Activated T-helper 2 cell treated with anti-CD3 and anti-CD28 coated beads, Interferon-gamma antibody, Interleukin-2, Interleukin-4, amounts not matched to agents 10 μg/mL and 5 μg/mL and 100 μg/mL, durations not matched to agents 14 hours and 24 hours and 36 hours (primary cell): ENCODE measurements at places on chromosomes 5 and 9. TPM values are rescaled to one million over a fixed set of nuclear protein-coding genes. Genes with fewer than 3 reads are reported as not detected.

- DNase-seq = no peak
Observed at GRCh38 chr9:104108315-104108714, 14.2 kb downstream of the SMC2 start.

GRCh38 chr5:90902651-90903386, 344.2 kb downstream of the ADGRV1 start:
- DNase-seq = no peak

DNA sequence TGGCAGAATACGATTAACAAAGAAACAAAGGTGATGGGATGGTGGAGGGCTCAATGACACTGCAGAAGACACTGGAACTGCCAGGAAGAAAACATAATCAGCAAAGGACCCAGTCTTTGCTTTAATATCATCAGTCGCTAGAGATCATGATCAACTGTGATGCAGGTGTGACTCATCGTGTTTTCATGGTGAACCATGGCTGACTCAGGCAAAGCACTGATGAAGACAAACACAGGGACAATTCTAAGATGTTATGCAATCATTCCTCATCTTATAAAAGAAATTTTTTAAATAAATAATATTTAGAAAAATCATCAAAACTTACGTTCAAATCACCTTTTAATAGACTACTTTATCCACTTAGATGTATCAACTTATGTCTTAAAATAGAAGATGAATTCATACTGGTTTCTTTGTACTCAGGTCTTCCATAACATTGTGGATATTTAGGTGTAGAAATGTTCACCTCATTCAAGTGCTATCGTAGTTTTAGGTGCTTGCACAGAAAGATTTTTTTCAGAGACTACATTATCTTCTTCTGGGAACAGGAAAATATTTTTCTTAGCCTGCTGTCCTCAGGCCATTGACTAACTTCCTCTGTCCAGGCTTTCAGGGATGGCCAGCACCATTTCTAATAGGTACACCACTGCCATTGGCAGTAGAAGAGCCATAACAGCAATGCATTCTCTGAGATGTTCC, 673.4 kb upstream of the MEF2C start:
- DNase-seq = no peak

Gene PLAC8L1
- total RNA-seq = 0.71 and 0.74 TPM in 2 replicates

Gene DDX4
- total RNA-seq = 0.09 TPM in 1 of 2 replicates, not detected in the other

- DNase-seq = no peak
Observed at GRCh38 chr9:71634752-71635151, 133.6 kb downstream of the CEMIP2 start.

- DNase-seq = no peak
Observed at GRCh38 chr5:168989731-168990505, 311.0 kb downstream of the SLIT3 start.

DNA sequence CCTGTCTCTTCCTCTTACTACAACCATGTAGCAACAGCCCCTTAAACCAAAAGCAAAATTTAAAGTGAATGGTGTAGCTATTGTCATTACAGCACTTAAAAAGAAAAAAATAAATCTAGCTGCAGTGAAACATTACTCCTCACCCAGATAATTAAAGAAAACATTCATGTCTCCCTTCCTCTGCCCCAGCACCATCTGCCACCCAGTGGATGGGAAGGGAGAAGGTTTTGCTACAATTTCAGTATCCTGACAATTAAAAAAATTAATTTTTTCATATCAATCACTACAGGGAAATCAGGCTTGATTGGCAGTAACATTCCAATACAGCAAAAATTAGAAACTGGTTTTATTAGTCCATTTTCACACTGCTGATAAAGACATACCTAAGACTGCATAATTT, 147.4 kb upstream of the PUM3 start:
- no peak for DNase-seq

- DNase-seq = no peak
Observed at GRCh38 chr9:8633784-8634183, 834.2 kb upstream of the DMAC1 start.

Gene ADGRD2
- not detected in 2 replicates for total RNA-seq

- DNase-seq = no peak
Observed at GRCh38 chr5:142013734-142014521, 1.1 kb upstream of the GNPDA1 start.

GRCh38 chr5:60836131-60836530, 7.9 kb downstream of the ELOVL7 start:
- DNase-seq = no peak

- no peak for DNase-seq
Observed at GRCh38 chr9:89173072-89173471, 5.5 kb downstream of the SHC3 start.

Gene SPATA9
- not detected in 2 replicates for total RNA-seq

Gene ZFP2
- total RNA-seq = 0.18 TPM in 1 of 2 replicates, not detected in the other

Gene SOX30
- total RNA-seq = 0.11 TPM in 2 replicates

- no peak for DNase-seq
Observed at GRCh38 chr5:15255576-15255975, 244.4 kb upstream of the FBXL7 start.

DNA sequence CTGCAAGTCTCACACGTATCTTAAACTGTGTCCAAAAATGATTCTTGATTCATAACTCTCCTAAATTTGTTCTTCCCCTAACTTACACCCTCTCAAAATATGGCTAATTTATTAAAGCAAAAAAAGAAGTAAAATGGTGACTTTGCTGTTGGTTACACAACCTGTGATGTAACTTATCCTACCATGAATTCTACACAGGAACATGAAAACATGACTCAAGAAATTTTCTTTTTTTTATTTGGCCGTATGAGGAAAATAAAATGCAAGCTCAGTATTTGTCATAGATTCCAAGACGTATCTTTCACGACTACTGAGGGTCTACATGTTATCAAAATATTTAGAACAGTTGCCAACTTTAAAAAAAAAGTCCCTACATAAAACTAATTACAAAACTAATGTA, 9.2 kb downstream of the LIFR start:
- no peak for DNase-seq

Gene ACER2
- total RNA-seq = 1.0 and 1.3 TPM in 2 replicates

GRCh38 chr5:1262381-1262780, 32.5 kb downstream of the TERT start:
- no peak for DNase-seq
